ENCODE measurements at places on chromosomes 3 and 15.

GRCh38 chr15:81107889-81108288, 26.2 kb upstream of the CFAP161 start:
- no peaks in the 10 kb centered on the region for H3K36me3 ChIP-seq
- H3K4me1 ChIP-seq: no peaks in the 10 kb centered on the region
- no peak overlapping the region for H3K4me3 ChIP-seq
- peaks cover 6% of the 10 kb centered on the region for H3K27me3 ChIP-seq
- DNase-seq: no peak

GRCh38 chr3:94024385-94024784, 4.0 kb downstream of the STX19 start:
- no peaks in the 10 kb centered on the region for H3K36me3 ChIP-seq
- no peaks in the 10 kb centered on the region for H3K27me3 ChIP-seq
- H3K4me1 ChIP-seq: no peaks in the 10 kb centered on the region
- H3K4me3 ChIP-seq: no peak overlapping the region

DNA sequence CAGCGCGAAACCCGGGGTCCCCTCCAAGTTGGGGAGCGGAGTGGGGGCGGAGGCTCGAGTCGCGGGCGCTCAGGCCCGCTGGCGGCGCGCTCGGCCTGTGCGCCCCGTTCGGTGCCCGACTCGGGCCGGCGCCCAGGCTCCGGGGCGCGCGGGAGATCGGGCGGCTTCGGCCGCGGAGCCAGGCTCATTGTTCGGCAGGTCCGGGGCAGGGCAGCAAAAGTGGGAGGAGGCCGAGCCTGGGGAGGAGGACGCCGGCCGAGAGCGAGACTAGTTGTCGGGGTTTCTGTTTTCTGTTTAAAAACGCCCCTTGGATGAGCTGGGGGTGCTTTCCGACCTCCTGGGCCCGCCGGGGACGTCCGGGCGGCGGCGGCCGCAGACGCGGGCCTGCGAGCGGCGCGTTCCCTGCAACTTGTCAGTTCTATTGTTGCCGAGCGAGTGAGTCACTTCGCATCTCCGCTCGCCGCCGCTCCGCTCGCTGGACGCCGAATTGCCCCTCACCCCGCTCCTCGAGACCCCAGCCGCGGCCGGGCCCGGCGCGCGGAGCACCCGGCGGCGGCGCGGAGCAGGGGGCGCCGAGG, 676 bp downstream of the TCF12 start:
- peak overlapping the region; percentile 87 for H3K4me3 ChIP-seq
- DNase-seq: peak; percentile 75
- no peaks in the 10 kb centered on the region for H3K36me3 ChIP-seq
- peaks cover 7% of the 10 kb centered on the region for H3K4me1 ChIP-seq
- peak overlapping the region; percentile 97 for H3K27ac ChIP-seq

DNA sequence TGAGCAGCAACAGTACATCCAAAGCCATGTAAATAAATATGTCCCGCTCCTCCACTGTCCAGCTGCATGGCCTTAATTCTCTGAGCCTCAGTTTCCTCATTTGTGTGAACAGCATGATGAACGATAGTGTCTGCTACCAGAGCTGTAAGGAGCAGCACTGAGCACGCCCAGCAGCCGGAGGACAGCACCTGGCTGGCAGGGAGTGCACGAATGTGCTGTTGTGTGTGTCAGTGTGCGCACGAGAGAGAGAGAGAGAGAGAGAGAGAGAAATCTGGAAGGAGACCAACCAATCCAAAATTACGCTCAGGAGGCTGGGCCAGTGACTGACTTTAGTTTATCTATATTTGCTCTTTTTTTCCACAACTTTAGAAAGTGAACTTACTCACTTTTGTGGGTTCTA, 26.6 kb upstream of the PLXNA1 start:
- H3K27ac ChIP-seq: no peak overlapping the region
- H3K27me3 ChIP-seq: no peaks in the 10 kb centered on the region
- H3K4me1 ChIP-seq: peaks cover 31% of the 10 kb centered on the region
- no peak for DNase-seq

- no peaks in the 10 kb centered on the region for H3K27me3 ChIP-seq
- peaks cover 6% of the 10 kb centered on the region for H3K36me3 ChIP-seq
- no peak overlapping the region for H3K4me3 ChIP-seq
- no peak for DNase-seq
- H3K4me1 ChIP-seq: no peaks in the 10 kb centered on the region
Observed at GRCh38 chr3:130702985-130703384, 43.6 kb downstream of the PIK3R4 start.

DNA sequence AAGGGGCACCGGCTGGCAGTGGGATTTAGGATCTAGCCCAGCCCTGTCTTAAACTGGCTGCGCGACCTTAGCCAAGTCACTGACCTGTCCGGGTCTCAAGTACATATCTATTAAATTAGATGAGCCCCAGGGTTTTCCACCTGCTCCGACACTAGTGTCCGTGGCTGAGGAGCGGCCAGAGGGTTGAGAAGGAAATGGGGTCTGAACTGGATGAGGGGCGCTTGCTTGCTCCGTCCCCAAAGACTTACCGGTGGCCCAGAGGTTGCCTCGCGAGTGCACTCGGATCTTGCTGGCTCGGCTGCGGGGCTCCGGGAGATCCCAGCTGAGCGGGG, 285 bp downstream of the NMB start:
- peaks cover 50% of the 10 kb centered on the region for H3K4me1 ChIP-seq
- H3K27ac ChIP-seq: peak overlapping the region; percentile 47
- peak overlapping the region; percentile 52 for H3K4me3 ChIP-seq
- no peaks in the 10 kb centered on the region for H3K27me3 ChIP-seq
- no peak for DNase-seq

DNA sequence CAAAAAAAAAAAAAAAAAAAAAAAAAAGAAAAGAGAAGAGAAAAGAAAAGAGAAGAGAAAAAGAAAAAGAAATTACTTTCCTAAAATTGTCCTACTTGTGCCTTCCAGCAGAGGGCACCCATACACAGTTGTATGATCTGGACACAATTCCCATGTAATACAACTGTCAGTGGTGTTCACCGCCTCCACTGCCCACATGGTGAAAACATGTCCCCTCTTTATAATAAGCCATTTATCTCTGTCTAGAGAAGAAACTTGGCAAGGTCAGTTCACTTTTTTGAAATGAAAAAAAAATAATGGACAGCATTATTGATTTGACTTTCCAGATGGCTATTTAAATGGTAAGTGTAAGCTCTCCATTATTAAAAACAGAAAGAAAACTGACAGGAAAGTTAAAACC, 459.4 kb downstream of the GBE1 start:
- no peaks in the 10 kb centered on the region for H3K27me3 ChIP-seq
- peak; percentile 79 for DNase-seq
- H3K36me3 ChIP-seq: no peaks in the 10 kb centered on the region
- H3K4me3 ChIP-seq: no peak overlapping the region
- no peak overlapping the region for H3K27ac ChIP-seq

GRCh38 chr3:165103616-165104015, 25.3 kb upstream of the SI start:
- H3K4me1 ChIP-seq: no peaks in the 10 kb centered on the region
- H3K36me3 ChIP-seq: no peaks in the 10 kb centered on the region
- H3K27ac ChIP-seq: no peak overlapping the region
- H3K4me3 ChIP-seq: no peak overlapping the region
- no peak for DNase-seq

DNA sequence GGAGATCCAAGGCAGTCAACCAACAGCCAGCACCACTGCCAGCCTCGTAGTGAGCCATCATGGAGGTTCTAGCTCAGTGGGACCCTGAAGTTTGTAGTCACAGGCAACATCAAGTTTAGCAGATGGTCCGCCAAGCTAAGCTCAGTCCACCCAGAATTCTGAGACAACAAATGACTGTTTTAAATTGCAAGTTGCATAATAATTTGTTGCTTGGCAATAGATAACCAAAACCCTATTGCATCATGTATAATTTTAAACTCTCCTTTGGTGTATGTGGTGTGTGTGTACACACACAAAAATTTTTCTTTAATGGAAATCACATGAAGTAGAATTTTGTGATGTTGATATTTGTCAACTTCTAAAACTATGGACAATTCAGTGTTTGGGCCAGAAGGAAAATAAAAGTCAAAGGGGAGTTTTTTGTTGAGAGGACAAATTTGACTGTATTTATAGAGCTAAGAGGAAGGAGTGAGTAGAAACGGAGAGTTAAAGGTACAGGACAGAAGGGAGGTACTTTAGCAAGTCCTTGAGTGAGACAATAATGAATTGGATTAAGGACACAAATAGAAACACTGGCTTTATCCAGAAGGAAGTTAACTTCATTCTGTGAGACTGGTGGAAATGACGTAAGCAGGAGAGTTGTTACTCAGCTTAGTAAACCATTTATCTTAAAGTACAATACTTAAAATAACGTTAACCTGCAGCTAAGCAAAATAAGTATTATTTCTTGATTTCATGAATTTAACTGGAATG, 83.6 kb downstream of the NCEH1 start:
- H3K4me1 ChIP-seq: no peaks in the 10 kb centered on the region
- no peaks in the 10 kb centered on the region for H3K36me3 ChIP-seq
- DNase-seq: no peak
- H3K4me3 ChIP-seq: no peak overlapping the region

DNA sequence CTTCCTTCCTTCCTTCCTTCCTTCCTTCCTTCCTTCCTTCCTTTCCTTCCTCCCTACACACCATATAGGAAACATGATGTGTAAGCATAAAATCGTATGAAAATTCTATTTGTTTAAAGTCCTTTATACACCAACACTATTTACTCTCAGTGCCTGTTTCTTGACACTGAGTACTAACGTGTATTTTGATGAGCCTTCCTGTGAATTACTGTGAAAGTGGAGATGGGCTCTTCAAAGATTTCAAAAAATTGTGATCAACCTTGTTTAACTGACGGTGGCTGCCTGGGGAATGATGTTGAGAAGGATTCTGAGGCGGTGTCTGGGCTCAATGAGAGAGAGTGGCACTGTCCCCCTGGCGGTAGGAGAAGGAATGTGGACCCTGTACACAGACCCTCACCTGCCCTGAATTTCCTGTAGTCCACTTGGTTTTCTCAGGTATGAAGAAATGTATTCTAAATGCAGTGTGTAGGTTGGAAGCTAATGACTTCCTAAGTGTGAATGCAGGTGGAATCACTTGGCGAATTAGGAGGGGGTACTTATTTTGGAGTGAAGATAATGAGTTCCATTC, 237.9 kb downstream of the GAP43 start:
- H3K27me3 ChIP-seq: no peaks in the 10 kb centered on the region
- H3K4me1 ChIP-seq: peaks cover 4% of the 10 kb centered on the region
- no peak overlapping the region for H3K4me3 ChIP-seq

DNA sequence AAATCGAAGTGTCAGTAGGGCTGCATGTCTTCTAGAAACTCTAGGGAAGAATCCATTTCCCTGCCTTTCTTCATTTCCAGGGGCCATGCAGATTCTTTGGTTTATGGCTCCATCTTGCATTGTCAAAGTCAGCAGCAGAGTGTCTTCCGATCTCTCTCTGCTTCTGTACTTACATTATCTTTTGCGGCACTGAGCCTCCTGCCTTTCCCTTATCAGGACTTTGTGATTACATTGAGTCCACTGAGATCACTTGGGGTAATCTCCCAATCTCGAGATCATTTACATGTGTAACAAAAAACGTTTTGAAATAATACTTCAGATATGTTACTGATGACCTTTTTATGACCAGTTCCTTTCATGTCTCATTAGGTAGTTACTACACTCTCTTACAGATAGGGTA, 695.9 kb downstream of the NSUN3 start:
- no peak overlapping the region for H3K4me3 ChIP-seq
- H3K27ac ChIP-seq: no peak overlapping the region
- no peaks in the 10 kb centered on the region for H3K4me1 ChIP-seq
- H3K36me3 ChIP-seq: no peaks in the 10 kb centered on the region
- no peaks in the 10 kb centered on the region for H3K27me3 ChIP-seq

DNA sequence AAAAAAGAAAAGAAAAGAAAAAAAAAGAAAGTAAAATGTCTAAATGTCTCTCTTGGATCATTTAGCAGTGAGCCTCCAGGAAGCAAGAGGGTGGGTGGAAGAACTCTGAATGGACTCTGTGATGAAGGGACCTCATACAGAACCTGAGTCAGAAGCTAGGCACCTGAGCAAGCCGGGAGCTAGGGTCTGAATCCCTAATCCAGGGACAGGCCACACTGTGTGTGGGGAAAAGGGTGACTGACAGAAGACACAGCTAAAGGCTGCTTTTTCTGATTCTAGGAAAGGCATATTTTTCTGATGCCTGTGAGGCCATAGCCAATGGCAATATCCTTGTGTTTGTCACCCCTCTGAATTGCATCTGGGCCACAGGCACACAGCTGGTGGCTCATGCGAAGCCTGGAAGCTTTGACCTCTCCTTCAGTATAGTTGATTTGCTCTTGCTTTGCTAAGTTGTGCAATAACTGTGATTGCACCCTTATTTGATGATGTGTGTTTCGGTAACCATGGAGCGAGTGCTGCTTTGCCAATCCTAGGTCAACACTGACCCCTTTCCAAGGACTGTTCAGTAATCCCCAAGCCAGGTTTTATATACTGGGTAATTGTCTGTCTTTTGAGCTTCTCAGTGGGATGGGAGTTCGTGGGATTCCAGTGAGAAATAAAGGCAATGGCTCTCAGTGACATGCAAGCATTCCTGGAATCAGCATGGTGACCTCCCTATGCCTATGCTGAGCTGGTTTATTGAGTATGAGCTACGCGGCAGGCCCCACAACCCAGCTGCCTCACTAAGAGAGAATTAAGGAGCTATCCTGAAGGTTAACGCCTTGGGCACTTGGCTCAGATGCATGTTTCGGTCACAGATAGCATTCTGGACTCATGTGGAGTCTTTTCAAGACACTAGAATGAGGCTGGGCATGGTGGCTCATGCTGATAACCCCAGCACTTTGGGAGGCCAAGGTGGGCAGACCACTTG, 49.0 kb upstream of the OSBPL11 start:
- no peak overlapping the region for H3K4me3 ChIP-seq
- H3K36me3 ChIP-seq: no peaks in the 10 kb centered on the region
- peak; percentile 17 for DNase-seq

DNA sequence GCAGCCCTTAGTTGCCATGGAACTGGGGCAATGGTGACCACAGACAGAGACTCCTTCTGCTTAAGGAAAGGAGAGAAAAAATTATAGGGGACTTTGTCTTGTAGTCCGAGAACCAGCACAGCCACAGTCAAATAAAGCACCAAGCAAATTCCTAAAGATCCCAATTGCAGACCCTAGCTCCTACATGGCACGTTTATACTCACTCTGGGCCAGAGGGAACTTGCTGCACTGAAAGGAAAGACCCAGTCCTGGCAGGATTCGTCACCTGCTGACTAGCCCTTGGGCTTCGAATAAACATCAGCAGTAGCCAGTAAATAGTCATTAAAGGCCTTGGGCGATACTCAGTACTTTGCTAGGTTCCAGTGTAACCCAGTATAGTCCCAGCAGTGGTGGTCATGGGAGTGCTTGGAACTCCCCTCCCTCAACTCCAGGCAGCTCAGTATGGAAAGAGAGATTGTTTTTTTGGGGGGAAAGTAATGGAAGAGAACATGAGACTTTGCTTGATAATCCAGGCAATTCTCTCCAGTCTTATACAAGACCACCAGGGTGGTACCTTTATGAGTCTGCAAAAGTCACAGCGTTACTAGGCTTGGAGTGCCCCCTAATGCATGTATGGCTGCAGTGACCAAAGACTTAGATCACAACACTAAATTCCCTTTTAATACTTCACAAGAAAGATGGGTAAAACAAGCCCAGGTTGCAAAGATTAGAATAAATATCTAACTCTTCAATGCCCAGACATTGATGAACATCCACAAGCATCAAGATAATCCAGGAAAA, 66.4 kb upstream of the AGTR1 start:
- H3K27me3 ChIP-seq: no peaks in the 10 kb centered on the region
- no peak for DNase-seq
- no peaks in the 10 kb centered on the region for H3K36me3 ChIP-seq
- no peak overlapping the region for H3K27ac ChIP-seq

GRCh38 chr15:99466701-99467337, 99.0 kb upstream of the MEF2A start:
- no peak for DNase-seq
- H3K27me3 ChIP-seq: no peaks in the 10 kb centered on the region
- no peak overlapping the region for H3K27ac ChIP-seq
- no peaks in the 10 kb centered on the region for H3K36me3 ChIP-seq
- no peaks in the 10 kb centered on the region for H3K4me1 ChIP-seq
